ENCODE measurements at places on chromosomes 2 and 18. TPM values are rescaled to one million over a fixed set of nuclear protein-coding genes. Genes with fewer than 3 reads are reported as not detected.

- DNase-seq = no peak
Measured at GRCh38 chr2:138269765-138270164, 231.8 kb upstream of the SPOPL start.

DNA sequence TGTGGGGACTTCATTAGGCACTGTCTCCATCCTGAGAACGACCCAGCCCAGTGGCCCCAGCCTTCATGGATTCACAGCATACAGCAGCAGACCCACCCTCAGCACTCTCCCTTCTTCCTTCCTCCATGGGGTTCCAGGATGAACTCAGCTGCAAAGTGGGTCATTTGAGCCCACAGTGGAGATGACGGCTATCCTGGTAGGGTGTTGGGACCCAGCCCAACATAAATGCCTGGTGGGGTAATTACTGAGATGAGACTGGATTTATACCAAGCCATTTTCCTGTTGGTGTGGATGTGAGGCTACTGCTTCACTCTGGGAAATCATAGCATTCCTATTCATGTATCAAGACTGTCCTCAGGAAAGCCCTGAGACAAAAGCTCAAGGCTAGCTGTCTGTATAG is 536.7 kb upstream of the TNP1 start:
- no peak for DNase-seq

- no peak for DNase-seq
Measured at GRCh38 chr2:238910751-238911351, 63.0 kb downstream of the TWIST2 start.

DNA sequence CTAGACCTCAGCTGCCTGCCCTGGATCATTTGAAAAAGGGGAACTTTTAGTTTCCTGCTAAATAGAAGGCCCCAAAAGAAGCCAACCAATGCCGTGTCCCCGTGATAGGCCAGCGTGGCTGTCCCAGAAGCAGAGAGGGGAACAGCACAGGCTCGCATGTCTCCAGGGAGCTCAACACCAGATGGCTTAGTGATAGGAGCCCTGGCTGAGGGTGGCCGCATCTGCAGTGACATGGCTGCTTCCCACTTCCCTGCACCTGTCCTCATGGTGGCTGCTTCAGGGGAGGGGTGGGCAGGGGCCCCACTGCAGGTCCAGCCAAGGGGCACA is 79.6 kb downstream of the MBP start:
- DNase-seq = peak; percentile 69

- no peak for DNase-seq
Measured at GRCh38 chr18:28174181-28174905, 2.6 kb downstream of the CDH2 start.

ELOA2 gene
- not detected for total RNA-seq
